ENCODE measurements at places on chromosomes 1 and 21.

- no peak for DNase-seq
Observed at GRCh38 chr1:237352747-237353146, 310.8 kb downstream of the RYR2 start.

DNA sequence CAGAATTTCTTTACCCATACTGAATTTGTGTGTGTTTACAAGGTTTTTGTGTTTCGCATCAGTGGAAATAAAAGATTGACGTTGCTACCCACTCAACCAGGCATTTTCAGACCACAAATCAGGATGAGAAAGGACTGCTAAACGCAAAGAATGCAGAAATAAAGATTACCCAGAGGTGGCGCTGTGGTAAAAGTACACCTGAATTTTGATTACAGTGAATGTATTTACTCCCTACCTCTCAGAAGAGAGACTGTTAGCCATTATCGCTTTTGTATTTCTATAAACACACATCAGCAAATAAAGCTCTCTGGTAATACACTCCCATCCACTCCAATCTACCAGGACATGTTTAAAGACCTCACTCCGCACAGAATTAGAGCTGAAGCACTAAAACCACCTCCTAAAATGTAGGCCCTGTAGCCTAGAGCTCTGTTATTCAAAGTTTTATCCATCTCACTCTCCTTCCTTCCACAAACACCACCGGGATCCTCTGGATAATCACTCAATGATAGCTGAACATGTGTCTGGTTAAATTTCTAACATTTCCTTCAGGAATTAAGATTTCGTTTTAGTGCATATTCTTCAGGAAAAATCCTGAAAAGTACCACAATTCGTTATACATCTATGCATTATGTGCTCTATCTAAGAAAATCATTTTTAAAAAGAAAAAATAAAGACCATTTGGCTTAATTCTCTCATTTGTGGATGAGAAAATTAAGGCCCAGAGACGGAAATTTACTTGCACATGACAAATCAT is 2.5 kb upstream of the LMO4 start:
- DNase-seq = peak; percentile 31

DNA sequence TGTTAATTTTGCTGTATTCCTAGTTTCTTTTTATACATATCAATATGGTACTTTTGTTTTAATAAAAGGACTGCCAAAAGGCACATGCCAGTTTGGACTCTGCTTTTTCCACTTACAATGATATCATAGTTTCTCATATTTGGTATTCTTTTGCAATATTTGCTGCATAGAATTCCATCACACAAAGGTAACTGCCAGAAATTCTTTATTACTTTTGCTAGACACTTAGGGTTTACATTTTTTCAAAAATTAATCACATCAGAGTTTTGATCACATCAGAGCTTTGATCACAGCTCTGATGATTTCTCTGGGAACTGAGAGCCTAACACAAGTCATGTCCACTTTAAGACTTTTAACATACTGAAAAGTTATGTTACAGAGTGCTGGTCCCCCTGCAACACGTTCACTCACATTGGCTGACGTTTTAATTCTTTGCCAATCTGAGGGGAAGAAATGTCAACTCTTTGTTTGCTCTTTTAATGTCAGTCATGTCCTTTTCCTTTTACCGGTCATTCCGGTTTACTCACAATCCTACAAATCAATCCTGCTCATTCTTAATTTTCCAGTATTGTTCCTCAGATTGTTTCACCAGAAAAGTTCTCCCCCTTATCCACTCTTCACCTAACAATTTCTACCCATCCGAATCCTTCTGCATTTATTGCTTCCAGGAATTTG is 1.1 kb upstream of the CD46 start:
- no peak for DNase-seq

- DNase-seq = no peak
Observed at GRCh38 chr1:30537279-30537678, 186.1 kb downstream of the MATN1 start.

DNA sequence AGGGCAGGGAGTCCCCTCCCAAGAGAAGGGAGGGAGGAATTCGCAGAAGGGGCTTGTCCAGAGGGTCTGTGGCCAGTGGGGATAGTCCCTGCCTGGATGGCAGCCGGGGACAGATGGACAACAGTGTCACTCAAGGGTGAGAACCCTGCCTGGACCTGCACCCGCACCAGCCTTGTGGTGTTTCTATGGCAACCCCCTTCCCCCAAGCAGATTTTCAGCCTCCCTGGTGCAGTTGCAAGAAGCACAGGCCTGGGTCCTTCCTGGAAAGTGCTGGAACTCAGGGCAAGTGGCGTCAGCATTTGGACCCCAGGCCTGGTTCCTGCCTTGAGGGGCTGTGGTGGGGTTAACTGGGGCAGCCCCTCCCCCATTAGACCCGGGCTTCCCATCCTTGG is 83.8 kb upstream of the ACTL8 start:
- DNase-seq = no peak

DNA sequence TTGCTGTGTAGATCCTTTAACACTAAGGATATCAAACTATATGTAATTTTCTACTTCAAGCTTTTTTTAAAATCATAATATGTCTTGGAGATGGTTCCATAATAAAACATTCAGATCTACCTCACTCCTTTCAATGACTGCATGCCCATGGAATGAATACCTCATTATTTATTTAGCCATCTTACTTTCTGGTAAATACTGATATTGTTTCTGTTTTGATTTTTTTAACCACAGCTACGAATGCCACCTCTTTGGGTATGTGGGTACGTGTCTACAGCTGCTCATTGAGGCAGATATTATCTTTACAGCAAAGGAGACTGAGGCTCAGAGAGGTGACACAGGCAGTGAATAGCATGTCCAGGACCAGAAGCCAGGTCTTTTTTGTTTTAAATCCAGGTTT is 215.7 kb downstream of the ST6GALNAC3 start:
- DNase-seq = no peak

- no peak for DNase-seq
Observed at GRCh38 chr1:203564024-203564423, 62.6 kb upstream of the ATP2B4 start.

GRCh38 chr1:205168291-205168690 is 43.2 kb downstream of the DSTYK start:
- DNase-seq = no peak

DNA sequence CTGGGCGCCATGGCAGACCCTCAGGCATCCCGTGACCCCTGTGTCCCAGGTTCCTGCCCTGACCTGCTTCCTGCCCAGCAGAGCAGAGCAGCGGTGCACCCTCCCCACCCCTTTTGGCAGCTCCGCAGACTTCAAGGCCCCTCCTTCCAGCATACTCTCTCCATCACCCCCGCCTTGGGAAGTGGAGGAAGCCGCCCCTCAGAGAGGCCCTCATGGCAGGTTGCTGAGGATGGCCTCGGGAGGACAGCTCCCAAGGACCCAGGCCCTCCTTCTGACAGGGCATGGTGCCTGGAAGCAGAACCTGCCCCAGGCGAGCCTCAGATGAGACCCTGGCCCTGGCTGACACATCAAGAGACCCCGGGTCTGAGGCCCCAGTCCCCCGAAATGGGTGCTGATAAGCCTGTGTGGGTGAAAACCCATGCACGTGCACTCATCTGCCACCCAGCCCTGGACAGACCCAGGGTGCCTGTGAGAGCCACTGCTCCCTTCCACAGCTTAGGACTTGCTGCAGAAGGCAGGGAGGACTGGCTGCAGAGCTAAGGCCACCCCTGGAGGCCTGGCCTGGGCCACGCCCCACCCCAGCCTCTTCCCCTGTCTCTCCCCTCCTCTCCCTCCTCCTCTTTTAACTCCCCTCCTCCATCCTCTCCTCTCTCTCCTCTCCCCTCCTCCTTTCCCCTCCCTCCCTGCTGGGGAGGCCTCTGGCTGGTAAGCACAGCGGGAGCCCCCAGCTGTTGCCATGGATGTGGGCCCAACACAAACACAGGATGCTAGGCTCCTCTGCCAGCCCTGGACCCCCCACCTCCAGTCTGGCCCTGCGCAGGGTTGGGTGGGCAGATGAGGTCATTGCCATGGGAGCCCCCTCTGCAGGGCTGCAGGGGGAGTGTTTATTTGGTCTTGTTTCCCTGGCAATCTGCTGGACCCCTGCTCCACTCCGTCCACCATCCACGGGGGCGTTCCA is 33.7 kb downstream of the WNT9A start:
- DNase-seq = no peak

DNA sequence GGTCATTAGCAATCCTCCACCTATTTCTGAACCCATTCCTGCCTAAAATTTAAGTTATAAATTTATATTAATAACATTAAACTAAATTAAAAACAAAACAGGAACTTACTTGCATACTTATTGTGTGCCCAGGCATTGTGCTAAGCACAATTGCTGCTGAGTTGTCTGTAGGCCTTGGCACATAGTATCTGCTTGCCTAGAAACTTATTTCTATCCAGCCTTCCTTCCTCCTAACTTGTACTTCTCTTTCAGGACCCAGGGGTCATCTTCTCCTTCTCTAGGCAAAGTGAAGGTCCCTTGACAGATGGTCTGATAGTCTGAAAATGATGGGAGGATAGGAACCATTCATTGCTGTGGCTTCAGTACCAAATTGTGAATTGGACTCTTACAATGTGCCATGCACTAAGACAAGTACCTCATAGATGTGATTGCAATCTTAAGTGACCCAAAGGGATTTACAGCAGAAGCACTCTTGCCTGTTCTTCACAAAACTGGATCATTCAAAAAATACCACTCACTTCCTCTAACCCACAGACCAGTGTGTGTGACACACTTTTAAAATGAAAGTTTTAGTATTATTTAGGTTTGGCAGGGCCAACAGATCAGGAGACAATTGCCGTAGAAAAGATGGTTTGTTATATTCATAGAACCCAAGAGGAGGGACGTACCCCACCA is 10.3 kb upstream of the CD101 start:
- DNase-seq = no peak

DNA sequence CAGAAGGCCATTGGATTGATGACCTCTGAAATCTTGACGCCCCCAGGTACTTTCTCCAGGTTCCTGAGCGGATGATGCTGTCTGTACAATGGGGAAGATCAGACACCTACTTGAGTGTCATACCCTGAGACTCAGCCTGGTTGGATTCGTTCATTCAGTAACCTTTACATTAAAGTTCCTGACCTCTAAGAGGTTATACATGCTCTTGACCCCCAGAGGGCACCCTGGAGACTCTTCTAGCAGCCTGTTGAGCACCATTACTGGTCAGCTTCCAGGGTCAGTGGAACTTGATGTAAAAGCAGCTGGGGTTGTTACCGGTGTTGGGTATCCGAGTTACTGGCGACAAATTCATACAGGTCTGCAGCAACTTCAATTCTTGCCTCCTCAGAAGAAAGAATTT is 114.3 kb upstream of the ZNF678 start:
- peak; percentile 41 for DNase-seq

DNA sequence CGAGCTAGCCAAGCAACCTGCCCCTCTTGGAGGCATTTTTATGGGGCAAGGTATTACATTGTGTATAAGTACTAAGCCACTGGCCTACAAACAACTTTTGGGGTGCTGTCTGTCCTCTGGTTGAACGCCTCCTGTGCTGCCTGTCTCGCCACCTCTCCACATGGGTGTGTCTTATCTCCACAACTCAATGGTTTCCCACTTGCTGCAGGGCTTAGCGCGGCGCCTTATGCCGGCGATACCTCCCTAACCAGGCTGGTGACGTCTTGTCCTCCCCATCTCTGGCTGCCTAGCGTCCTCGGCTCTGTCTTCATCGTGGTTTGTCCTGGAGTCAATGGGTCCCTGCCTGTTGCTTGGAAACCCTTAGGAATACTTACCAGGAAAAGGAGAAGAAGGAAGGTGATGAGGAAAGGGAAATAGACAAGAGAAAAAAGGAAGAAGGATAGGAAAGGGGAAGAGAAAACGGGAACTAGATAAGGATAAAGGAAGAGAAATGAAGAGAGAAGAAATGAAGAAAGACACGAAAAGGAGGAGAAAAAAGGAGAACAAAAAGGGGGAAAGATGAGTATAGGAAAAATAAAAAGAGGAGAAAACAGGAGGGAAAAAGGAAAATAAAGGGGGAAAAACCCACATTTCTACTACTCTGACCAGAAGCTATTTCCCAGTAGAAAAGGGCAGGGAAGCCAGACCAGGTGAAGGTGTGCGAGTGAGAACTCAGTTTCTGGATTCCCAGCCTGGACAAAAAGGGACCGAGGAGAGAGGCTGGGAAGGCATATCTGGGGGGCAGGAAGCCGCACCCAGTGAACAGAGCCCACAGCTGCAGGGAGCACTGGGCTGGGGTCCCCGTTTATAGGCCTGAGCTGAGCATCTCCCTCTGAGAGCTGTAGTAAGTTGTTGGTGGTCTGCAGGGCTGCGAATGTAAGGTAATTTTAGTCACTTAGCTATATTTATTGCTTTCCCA is 86.2 kb downstream of the CLIC6 start:
- DNase-seq = no peak

DNA sequence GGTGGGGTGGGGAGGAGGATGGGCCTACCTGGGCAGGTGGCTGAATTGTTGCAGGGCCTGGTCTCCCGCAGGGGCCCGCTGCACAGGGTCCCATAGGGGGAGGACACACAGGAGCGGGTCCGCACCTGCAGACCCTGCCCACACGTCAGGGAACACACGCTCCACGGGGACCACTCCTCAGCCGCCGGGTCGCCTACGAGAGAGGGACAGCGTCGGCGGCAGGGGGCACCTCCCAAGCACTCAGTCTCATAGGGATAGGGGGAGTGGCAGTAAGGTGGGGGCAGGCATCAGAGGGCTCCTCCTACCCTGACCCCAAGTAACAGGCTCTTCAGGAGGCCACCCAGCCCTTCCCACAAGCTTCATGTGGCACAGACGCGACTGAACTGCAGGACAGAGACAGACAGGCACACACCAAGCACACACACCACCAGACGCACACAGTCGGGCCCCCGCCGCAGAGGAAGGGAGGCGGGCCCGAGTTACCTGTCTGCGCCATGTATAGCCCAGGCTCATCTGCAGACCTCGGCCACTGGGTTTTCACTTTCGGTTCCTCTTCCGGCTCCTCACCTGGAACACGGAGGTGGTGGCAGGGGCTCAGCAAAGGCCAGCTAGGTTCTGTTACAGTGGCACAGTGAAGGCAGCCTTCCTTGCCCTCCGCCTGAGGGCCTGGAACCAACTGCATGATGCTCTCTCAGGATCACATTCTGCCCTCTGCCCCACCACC is 19.8 kb downstream of the ADGRB2 start:
- DNase-seq = no peak

DNA sequence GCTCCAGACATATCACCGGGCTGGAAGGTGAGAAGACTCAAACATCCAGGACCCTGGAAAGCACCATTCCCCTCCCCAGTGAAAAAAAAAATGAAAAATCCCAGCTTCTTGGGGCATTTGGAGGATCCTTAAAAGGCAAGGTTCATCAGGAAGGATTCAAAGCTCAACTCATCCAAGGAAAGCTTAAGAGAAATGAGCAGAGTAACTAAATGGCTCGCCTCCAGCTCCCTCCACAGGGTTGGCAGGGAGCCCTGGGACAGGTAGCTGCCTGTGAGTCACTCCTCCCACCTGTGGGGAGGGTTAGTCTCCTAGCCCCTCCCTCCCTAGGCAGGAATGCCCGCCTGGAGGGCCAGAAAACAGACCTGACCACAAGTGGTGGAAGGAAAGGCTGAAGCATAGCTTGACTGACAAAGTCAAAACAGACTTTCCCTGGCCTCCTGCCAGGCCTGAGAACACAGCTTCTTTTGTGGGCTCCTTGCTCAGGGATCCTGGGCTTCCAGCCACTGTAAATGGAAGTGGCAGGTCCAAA is 712 bp upstream of the LAMB3 start:
- peak; percentile 76 for DNase-seq

All from activated T-cell treated with anti-CD3 and anti-CD28 coated beads, Interleukin-2, amount 50 U/mL, for 48 hours (primary cell).